ENCODE measurements at places on chromosomes 5 and 9. TPM values are rescaled to one million over a fixed set of nuclear protein-coding genes. Genes with fewer than 3 reads are reported as not detected.

GRCh38 chr9:16031486-16031885, 478.6 kb downstream of the CCDC171 start:
- DNase-seq = no peak

- no peak for DNase-seq
Observed at GRCh38 chr9:15541872-15542271, 11.0 kb upstream of the CCDC171 start.

The PCDHA12 gene
- 0.22 TPM for polyA plus RNA-seq

The DRD1 gene
- not detected for polyA plus RNA-seq

The GZMA gene
- 0.33 TPM for polyA plus RNA-seq

The DOCK2 gene
- 2.7 TPM for polyA plus RNA-seq

The PRDM9 gene
- polyA plus RNA-seq = not detected

GRCh38 chr5:68041293-68041692, 174.3 kb upstream of the PIK3R1 start:
- no peak for DNase-seq

DNA sequence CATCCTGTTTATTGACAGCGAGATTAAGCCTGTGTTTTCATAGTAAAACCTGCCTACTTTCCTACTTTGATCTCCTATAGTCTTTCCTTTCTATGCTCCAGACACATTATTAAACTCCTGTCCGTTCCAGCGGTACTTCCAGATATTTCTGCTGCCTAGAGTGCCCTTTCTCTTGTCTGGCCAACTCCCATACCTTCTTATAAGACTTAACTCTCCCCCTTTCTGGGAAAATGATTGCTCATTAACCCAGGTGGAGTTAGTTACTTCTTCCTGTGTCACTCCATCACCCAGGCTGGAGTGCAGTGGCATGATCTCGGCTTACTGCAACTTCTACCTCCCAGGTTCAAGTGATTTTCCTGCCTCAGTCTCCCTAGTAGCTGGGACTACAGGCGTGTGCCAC, 33.1 kb downstream of the KDM4C start:
- DNase-seq = no peak

GRCh38 chr9:109230277-109230676, 63.2 kb upstream of the FRRS1L start:
- DNase-seq = no peak

The ZFAND5 gene
- 213 TPM for polyA plus RNA-seq

The TMEM252 gene
- 8.2 TPM for polyA plus RNA-seq

DNA sequence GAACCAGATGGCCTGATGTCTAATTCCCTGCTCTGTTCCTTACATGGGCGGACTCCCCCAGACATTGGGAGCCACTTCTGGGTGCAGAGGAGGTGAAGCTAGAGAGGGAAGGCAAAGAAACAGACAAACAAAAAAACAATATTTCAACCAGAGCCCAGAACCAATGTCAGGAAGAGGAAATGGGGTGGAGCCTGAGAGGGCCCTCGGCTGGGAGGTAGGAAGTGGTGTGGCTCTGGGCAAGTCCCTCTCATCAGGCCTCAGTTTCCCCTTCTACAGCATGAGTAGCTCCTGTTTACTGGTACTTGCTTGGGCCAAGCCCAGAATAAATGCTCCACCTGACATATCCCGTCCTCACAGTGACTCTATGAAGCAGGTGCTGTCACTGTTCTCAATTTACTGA, 11.1 kb downstream of the SH2D3C start:
- DNase-seq = no peak

- no peak for DNase-seq
Observed at GRCh38 chr9:74379718-74380117, 117.4 kb upstream of the RORB start.

GRCh38 chr9:136519263-136520052, 26.4 kb downstream of the NOTCH1 start:
- DNase-seq = no peak

- DNase-seq = no peak
Observed at GRCh38 chr5:54013556-54014194, 296.7 kb downstream of the ARL15 start.

All from left renal pelvis (tissue), 4 donors.